ENCODE measurements at places on chromosomes 4 and X.
A peak's percentile ranks its signal among the peaks of the same experiment; 100 is the strongest.

GRCh38 chrX:80267790-80268189 lies 152.5 kb upstream of the TENT5D start:
- no peak for DNase-seq

DNA sequence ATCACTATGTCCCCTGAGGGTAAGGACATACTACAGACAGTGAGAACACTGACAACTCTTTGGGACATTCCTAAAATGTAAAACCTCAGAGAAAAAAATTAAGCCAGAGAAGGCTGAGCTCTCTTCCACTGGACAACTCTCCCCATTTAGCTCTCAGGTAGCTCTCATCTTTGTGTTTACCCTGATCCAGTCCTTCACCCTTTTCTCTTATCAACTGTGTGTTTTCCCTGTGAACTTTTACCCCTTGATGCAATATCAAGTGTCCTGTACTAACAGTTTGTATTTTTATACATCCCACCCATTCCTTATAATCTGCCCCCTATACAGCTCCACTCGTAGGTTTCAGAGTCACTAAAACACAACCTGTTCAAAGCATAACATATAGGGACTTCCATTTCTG lies 182.6 kb downstream of the STIM2 start:
- DNase-seq = no peak

- DNase-seq = no peak
Observed at GRCh38 chr4:149095001-149095400, 652.8 kb upstream of the NR3C2 start.

DNA sequence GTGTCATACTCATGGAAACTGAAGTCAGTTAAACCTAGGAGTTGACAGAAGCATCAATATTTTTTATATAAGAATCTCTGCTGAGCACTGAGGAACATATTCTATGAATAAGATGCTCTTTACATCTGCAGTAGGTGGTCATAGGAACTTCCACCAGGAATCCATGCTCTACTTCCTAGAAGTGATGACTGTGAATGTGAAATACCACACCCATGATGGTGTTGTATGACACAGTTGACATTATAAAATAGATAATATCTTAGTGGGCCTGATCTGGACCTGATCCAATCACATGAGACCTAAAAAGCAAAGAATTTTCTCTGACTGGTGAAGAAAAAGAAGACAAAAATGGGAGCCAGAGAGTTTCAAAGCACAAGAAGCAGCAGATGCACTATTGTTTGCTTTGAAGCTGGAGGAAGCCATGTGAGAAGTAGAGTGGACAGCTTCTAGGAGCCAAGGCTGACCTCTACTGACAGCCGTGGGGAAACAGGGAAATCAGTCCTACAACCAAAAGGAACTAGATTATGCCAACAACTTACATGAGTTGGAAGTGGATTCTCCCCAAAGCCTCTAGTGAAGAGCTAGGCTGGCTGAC lies 68.6 kb upstream of the HS3ST1 start:
- no peak for DNase-seq

- DNase-seq = no peak
Observed at GRCh38 chr4:127993151-127993550, 27.9 kb downstream of the ABHD18 start.

- DNase-seq = no peak
Observed at GRCh38 chr4:78770091-78770642, 6.0 kb upstream of the BMP2K start.

GRCh38 chr4:184420402-184420801 lies 53.9 kb downstream of the IRF2 start:
- DNase-seq = no peak

DNA sequence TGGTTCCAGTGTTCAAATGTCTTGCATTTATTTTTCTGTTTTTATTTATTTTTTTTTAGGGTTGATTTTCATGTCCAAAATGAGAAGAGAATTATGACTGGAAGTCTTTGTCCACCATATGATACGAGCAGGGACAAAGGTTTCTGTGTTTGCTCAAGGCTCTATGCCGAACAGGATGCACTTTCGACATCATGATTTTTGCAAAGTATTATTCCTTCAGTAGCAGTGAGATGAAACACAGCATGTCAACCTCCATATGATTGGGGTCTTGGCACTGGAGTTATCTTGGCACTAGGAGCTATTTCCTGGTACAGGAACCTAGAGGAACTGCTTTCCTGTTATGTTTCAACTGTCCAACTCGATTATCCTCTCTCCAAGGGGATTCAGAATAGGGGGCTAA lies 72.6 kb downstream of the UCHL1 start:
- no peak for DNase-seq

GRCh38 chr4:101258883-101259282 lies 88.4 kb downstream of the PPP3CA start:
- DNase-seq = no peak

DNA sequence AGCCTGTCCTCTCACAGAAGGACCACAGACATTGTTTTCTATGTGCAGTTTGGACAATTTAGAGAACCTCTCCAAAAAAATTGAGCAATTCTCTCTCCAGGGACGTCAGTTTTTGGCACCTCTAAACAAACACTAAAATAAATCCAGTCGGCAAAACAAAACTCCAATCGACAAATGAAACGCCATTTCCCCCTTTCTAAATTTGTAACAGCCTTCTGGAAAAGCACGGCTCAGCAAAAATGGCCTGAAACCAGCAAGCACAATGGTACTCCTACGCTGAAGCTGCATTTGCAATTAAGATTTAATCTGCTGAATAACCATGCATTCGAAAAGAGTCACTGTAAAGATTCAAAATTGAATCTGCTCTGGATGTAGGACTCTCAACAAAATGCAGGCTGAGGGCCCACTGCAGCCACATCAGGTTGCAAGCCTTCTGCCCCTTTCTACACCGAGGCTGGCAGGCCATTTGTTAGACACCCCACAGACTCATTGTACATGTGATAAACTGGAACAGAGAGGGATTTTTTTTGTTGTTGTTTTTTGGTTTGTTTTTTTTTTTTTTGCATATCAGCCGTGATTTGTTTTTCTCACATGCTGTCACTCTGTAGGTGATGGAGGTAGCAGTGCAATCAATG lies 79.9 kb upstream of the MAP3K15 start:
- no peak for DNase-seq

DNA sequence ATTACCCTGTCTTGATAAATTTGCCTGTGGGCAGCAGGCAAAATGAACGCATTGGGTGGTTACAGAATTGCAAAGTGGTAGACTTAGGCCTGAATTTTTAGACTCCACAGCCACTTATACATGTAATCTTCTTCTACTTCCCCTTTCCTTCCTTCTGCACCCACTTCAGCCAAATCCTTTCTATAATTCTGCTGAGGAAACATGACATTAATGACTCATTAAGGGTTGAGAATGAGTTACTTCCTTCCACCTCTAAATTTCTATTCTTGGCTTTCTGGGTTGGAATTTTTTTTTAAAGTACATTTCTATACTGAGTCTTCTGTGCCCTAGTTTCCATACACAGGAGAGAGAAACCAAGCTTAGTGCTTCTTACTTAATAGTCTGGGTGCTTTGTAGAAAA lies 10.1 kb downstream of the PAPSS1 start:
- no peak for DNase-seq

DNA sequence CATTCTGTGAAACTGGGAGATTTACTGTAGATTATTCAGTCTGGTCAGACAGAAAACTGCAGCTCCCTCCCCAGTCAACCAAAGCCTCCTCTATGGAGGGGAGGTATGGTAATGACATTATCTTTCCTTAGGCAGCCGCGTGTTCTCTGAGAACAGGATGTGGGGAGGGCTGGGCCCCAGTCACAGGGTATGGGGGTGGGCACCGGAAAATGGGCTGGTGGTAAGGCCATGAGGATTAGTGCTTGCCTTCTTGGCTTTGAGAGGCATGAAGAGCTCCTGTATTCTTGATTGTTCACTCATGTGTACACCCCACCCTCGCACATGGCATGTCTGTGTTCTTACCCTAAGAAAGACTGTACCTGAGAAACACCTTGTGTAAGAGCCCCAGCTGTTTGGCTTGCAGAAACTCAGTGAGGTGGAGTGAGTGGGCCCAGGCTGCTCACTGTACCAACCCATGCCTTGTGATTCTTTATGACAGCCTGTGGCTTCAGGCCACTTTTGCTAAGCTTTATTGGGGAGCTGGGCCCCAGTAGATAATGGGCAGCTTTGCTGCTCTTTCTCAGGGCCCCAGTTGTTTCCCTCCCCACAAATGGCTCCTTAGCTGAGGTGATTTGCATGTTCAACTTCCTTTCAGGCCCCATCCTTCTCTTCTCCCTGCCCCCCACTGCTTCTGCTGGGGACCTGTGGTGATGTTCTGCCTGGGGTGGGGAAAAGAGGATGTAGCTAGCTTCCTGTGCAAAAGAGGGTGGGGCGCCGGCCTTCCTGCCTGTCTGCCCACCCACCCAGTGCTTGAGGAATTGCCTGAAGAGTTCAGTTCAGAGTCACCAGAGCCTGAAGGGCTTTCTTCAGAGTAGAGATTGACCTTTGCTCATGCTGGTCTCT lies 30.7 kb downstream of the MSN start:
- DNase-seq = peak; percentile 34

- DNase-seq = no peak
Observed at GRCh38 chrX:21781525-21781924, 23.6 kb upstream of the SMPX start.

- no peak for DNase-seq
Observed at GRCh38 chr4:104491481-104492182, 3.1 kb downstream of the CXXC4 start.

DNA sequence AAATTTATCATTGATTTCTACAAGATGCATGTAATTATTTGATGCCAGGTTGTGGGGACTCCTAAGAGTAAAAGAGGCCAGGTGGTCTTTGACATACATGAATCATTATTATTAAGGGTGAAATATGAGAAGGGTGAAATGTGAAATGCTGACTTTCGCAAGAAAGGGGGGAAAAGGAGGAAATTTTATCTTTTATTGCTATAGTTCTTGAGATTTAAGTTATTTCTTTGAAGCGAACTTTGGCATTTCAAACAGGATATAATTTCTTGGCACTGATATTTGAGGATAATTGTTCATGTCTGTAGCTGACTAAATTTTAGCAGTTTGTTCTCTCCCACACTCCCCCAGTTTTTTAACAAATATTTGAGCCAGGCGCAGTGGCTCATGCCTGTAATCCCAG lies 80.1 kb downstream of the TMEM131L start:
- no peak for DNase-seq

GRCh38 chr4:76543378-76543777 lies 108.3 kb downstream of the SHROOM3 start:
- no peak for DNase-seq

DNA sequence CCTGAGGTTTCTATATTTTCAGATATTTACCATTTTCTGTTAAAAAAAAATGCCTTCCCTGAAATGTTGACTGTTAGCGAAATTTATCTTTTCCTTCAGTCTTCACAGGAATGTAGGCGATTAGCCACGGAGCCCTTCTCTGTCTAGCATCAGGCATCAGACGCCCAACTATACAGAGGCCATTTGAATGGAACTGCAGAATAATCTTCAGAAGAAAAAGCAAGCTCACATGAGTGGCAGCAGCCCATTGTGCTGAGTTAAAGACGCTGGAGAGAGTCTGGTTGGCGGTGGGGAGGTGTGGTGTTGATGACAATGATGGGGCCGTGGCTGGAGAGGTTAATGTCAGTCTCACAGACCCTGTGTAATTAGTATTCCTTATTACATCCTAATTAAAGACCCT lies 196.8 kb upstream of the LEF1 start:
- DNase-seq = no peak

GRCh38 chr4:1050486-1051213 lies 39.2 kb downstream of the FGFRL1 start:
- no peak for DNase-seq

DNA sequence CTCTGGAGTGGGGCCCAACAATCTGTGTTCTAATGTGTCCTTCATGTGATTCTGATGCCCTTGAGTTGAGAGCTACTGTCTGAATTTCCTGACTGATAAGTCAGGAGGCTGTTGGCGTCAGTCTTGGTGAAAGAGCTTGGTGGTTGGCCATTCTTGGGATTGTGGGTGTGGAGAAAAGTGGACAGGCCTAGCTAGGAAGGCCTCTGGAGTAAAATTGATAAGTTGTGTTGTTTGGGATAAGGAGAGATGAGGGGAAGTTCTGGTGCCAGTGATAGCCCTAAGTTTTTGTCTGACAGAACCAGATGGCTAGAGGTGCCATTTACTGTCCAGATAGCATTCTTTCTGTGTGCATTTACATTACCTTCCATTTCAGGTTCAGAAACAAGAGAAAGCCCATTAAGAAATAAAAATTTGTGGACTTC lies 11.7 kb downstream of the NSD2 start:
- no peak for DNase-seq

GRCh38 chr4:7160439-7160838 lies 31.9 kb upstream of the SORCS2 start:
- DNase-seq = no peak

DNA sequence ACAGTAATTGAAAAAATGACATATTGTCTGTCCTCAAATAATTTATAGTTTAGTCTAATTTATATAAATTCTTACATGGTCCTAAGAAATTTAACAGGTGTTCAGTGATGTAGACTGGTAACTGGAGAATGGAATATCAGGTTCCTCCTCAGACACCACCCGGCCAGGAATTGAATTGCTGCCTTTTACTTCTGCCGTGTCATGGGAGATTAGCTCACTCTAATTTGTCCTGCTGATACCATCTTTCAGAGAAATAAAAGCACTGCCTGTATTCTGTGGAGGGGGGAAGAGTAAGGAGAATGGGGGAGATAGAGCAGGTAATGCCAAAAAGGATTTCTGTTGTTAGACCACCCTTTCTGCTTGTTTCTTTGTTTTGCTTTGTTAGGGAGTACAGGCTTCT lies 125.2 kb upstream of the KLHL4 start:
- DNase-seq = no peak

- no peak for DNase-seq
Observed at GRCh38 chr4:55884093-55884850, 30.8 kb downstream of the EXOC1 start.

GRCh38 chr4:71526637-71527406 lies 188.0 kb downstream of the SLC4A4 start:
- no peak for DNase-seq

GRCh38 chrX:10190367-10190766 lies 33.6 kb downstream of the CLCN4 start:
- no peak for DNase-seq

DNA sequence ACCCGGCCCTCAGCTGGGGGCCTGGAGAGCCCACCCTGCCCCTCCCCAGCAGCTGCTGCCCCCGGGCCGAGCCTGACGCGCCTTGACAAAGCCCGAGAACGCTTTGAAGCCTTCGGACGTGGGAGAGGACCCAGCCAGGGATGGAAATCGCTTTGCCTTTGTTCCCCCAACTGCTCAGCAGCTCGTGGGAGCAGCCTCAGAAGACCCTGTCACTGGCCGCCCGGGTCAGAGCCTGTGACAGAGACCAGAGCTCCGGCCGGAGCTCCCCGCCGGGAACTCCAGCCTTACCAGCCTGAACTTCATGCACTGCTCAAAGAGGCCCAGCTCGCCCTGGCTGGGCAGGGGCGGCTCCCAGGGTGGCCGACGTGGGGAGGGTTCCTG lies 2.6 kb upstream of the SLC6A8 start:
- no peak for DNase-seq

DNA sequence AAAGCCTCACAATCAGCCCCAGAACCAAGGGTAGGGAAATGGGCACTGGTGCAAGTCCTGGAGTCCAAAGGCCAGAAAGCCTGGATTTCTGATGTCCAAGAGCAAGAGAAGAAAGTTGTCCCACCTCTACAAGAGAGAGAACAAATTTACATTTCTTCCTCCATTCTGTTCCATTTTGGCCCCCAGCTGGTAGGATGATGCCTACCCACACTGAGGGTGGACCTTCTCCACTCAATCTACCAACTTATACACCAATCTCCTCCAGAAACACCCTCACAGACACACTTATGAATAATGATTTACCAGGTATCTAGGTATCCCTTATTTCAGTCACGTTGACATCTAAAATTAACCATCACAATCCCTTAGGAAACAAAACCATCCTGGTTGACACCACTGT lies 367.8 kb upstream of the GRIA3 start:
- no peak for DNase-seq

GRCh38 chr4:42655921-42656678 lies 805 bp downstream of the ATP8A1 start:
- no peak for DNase-seq
